ENCODE measurements at places on chromosomes 3 and 15. TPM values are rescaled to one million over a fixed set of nuclear protein-coding genes. Genes with fewer than 3 reads are reported as not detected.

GRCh38 chr15:76147906-76148570 lies 88.3 kb downstream of the TMEM266 start:
- H3K27me3 ChIP-seq, result peaks cover 30% of the 10 kb centered on the region
- H3K27ac ChIP-seq, result no peak overlapping the region
- H3K4me1 ChIP-seq, result peaks cover 16% of the 10 kb centered on the region
- no peak overlapping the region for H3K4me3 ChIP-seq

The IQGAP1 gene
- 186 TPM for total RNA-seq

The P3H2 gene
- not detected for total RNA-seq

The FOXL2 gene
- total RNA-seq, result not detected

DNA sequence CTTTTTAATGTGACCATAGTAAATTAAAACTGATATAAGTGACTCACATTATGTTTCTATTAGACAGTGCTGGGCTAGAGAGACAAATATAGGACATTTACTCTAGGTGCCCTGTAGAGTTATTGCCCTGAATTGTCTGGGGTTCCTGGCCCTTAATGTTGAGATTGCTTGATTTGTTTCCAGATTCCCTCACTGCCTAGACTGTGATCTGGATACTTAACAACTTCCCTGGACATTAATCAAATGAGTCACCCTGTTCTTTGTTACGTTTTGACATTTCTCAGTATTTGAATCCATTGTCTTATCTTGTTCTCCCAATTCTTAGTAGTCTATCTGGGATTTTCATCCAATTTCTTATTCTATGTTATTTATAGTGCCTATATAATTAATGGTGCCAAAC lies 65.8 kb downstream of the DTWD1 start:
- no peaks in the 10 kb centered on the region for H3K36me3 ChIP-seq
- no peaks in the 10 kb centered on the region for H3K27me3 ChIP-seq
- H3K27ac ChIP-seq, result no peak overlapping the region
- no peaks in the 10 kb centered on the region for H3K4me1 ChIP-seq

GRCh38 chr3:51044982-51045381 lies 340.1 kb upstream of the MANF start:
- H3K4me3 ChIP-seq, result no peak overlapping the region
- no peaks in the 10 kb centered on the region for H3K27me3 ChIP-seq
- H3K4me1 ChIP-seq, result peaks cover 14% of the 10 kb centered on the region
- no peaks in the 10 kb centered on the region for H3K36me3 ChIP-seq

DNA sequence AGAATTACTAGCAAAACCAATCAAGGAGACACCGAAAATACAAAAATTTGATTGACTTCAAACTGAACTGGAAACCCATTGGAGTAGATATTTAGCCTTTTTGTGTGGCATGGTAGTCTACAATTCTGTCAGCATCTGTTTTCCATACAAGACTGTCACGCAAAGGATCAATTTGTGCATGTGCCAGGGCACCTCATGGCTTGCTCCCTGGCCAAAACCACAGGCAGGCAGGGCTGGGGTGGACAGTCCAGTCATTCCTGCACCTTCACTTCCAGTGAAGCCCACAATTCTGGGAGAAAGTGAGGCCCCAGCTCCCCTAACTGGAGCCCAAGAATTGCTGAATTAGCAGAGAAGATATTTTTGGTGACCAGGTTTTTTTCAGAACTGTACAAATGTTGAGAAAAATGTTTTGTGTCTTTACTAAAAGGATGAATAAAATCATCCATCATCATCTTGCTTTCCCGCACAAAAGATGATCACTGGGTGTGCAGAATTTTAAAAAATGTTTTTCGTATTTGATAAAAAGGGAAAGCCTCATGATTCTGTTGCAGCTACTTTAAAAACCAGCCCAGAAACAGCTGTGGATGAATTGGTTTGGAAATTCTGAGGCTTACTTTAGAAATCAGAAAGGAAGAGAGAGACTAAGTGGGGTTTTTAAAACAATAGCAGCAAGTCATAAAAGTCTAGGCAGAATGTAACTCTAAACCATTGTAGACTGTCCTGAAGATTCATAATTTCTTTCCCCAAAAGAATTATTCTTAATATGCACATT lies 86.4 kb downstream of the PCCB start:
- H3K4me3 ChIP-seq, result no peak overlapping the region
- no peak for DNase-seq
- no peaks in the 10 kb centered on the region for H3K27me3 ChIP-seq
- H3K36me3 ChIP-seq, result peaks cover 45% of the 10 kb centered on the region
- no peak overlapping the region for H3K27ac ChIP-seq
- peaks cover 5% of the 10 kb centered on the region for H3K4me1 ChIP-seq

The RTP1 gene
- total RNA-seq, result not detected

GRCh38 chr3:132237652-132238032 lies 79.6 kb upstream of the ACP3 start:
- no peak overlapping the region for H3K27ac ChIP-seq
- no peaks in the 10 kb centered on the region for H3K4me1 ChIP-seq

The ERICH6 gene
- not detected for total RNA-seq

The GOLGA6C gene
- total RNA-seq, result not detected

DNA sequence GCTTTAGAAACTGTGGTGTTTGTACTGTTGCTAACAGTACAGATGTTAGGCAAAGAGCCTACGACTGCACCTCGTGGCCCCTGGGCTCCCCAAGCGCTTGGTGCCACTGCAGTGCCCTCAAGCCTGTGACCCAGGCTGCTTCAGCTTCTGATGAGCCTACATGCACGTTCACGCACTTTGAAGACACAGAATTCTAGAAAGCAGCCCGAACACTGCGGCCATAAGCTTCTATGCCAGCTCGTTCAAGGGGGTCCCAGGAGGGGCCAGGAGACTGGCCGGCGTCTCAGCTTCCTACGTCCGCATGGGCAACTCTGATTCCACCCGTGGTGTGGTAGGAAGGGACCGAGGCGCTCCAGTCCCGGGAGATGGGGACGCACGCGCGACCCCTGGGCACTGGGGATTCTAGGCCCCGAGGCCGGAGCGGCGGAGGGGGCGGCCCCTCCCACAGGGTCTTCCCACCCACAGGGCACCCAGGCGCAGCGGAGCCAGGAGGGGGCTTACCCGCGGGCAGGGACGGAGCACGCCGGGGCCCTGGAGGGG lies 653 bp downstream of the MYO5C start:
- peaks cover 6% of the 10 kb centered on the region for H3K4me1 ChIP-seq
- no peak overlapping the region for H3K4me3 ChIP-seq
- peaks cover 27% of the 10 kb centered on the region for H3K27me3 ChIP-seq
- H3K36me3 ChIP-seq, result no peaks in the 10 kb centered on the region

The NR2E3 gene
- not detected for total RNA-seq

- no peak overlapping the region for H3K4me3 ChIP-seq
- H3K27me3 ChIP-seq, result no peaks in the 10 kb centered on the region
- no peak overlapping the region for H3K27ac ChIP-seq
Measured at GRCh38 chr3:175121225-175121624, 262.1 kb downstream of the NAALADL2 start.

- no peak for DNase-seq
- H3K4me1 ChIP-seq, result no peaks in the 10 kb centered on the region
- no peaks in the 10 kb centered on the region for H3K27me3 ChIP-seq
- H3K27ac ChIP-seq, result no peak overlapping the region
Measured at GRCh38 chr3:69932087-69932486, 67.4 kb upstream of the SAMMSON start.

DNA sequence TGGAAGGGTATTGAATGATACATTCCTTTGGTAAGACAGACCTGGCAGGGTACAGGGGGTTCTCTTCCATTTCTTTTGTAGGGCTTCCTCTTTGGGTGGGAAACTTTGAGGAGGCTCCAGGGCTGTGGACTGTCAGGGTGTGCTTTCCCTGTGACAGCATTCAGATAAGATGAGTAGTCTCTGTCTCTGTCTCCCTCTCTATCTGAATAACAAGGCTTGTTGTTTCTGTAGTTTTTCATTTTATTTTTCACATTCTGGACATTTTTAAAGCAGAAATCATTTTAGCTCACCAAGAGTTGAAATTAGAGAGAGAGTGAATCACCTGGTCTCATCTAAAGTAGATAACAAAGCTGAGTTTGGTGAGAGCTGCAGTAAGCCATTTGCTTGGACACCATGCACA lies 100.8 kb upstream of the TPM1 start:
- H3K4me1 ChIP-seq, result peaks cover 13% of the 10 kb centered on the region
- no peak for DNase-seq
- H3K36me3 ChIP-seq, result no peaks in the 10 kb centered on the region
- peaks cover 10% of the 10 kb centered on the region for H3K27me3 ChIP-seq
- no peak overlapping the region for H3K4me3 ChIP-seq

GRCh38 chr3:120693439-120694171 lies 11.6 kb upstream of the HGD start:
- peaks cover 19% of the 10 kb centered on the region for H3K36me3 ChIP-seq
- peaks cover 4% of the 10 kb centered on the region for H3K4me1 ChIP-seq
- H3K27me3 ChIP-seq, result no peaks in the 10 kb centered on the region
- no peak overlapping the region for H3K27ac ChIP-seq
- no peak for DNase-seq

GRCh38 chr15:29712149-29712885 lies 110.0 kb downstream of the TJP1 start:
- no peaks in the 10 kb centered on the region for H3K36me3 ChIP-seq
- no peak overlapping the region for H3K27ac ChIP-seq
- DNase-seq, result no peak
- H3K4me3 ChIP-seq, result no peak overlapping the region
- H3K4me1 ChIP-seq, result no peaks in the 10 kb centered on the region

GRCh38 chr3:5498981-5499380 lies 311.5 kb downstream of the EDEM1 start:
- no peaks in the 10 kb centered on the region for H3K27me3 ChIP-seq
- no peaks in the 10 kb centered on the region for H3K4me1 ChIP-seq
- H3K36me3 ChIP-seq, result no peaks in the 10 kb centered on the region
- no peak overlapping the region for H3K4me3 ChIP-seq
- no peak for DNase-seq

DNA sequence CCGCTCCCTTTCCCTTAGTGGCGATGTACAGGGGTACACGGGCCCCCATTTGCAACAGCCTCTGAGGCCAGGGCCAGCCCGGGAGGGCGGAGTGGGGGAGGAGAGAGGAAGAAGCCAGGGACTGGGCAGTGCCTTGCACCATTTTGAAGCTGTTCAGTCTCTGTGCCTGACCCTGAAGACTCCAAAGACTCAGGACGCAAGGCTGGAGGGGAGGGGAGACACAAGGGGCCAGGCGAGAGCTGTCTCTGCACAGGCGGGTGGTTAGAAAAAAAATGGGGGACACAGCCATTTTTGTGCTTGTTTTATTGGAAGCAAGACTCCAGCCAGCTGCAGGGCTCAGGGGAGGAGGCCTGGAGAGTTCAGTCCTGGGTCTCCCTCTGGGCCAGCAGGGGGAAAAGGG lies 1.6 kb downstream of the RPP25 start:
- no peaks in the 10 kb centered on the region for H3K36me3 ChIP-seq
- DNase-seq, result no peak
- peaks cover 21% of the 10 kb centered on the region for H3K27me3 ChIP-seq
- peaks cover 39% of the 10 kb centered on the region for H3K4me1 ChIP-seq
- no peak overlapping the region for H3K27ac ChIP-seq
- peak overlapping the region; percentile 45 for H3K4me3 ChIP-seq

GRCh38 chr3:17166369-17166768 lies 281.6 kb downstream of the PLCL2 start:
- H3K36me3 ChIP-seq, result peaks cover 5% of the 10 kb centered on the region
- DNase-seq, result no peak
- H3K4me1 ChIP-seq, result no peaks in the 10 kb centered on the region

DNA sequence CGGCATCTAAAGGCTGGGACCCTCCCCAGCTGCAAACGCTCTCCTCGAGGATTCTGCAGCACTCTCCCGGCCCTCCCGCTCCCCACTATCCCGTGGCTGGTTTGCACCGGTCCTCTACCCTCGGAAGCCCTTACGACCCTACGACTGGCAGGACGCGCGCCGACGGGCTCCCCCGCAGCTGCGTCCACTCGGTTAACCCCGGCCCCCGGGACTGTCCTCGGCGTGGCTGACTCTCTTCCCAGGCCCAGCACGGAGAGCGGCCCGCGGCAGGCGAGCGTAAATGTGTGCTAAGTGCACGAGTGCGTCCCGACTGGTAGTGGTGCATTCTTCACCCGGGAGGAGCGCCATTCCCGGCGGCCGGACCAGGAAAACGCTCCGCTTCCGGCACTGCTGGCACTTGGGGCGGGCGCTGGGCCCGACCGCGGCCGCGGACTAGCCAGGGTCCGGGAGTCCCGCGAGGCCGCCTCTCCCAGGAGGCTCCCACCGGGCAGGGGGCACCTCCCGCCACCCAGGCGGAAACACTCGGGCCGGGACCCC lies 508 bp downstream of the GORASP1 start:
- H3K4me3 ChIP-seq, result peak overlapping the region; percentile 81
- H3K4me1 ChIP-seq, result peaks cover 45% of the 10 kb centered on the region
- H3K27ac ChIP-seq, result peak overlapping the region; percentile 69
- H3K27me3 ChIP-seq, result no peaks in the 10 kb centered on the region

The FAM3D gene
- not detected for total RNA-seq

- H3K4me3 ChIP-seq, result no peak overlapping the region
- peaks cover 28% of the 10 kb centered on the region for H3K36me3 ChIP-seq
- H3K27ac ChIP-seq, result no peak overlapping the region
- no peaks in the 10 kb centered on the region for H3K27me3 ChIP-seq
- H3K4me1 ChIP-seq, result peaks cover 40% of the 10 kb centered on the region
Measured at GRCh38 chr3:44988073-44988472, 12.0 kb downstream of the EXOSC7 start.

The HHATL gene
- total RNA-seq, result not detected

DNA sequence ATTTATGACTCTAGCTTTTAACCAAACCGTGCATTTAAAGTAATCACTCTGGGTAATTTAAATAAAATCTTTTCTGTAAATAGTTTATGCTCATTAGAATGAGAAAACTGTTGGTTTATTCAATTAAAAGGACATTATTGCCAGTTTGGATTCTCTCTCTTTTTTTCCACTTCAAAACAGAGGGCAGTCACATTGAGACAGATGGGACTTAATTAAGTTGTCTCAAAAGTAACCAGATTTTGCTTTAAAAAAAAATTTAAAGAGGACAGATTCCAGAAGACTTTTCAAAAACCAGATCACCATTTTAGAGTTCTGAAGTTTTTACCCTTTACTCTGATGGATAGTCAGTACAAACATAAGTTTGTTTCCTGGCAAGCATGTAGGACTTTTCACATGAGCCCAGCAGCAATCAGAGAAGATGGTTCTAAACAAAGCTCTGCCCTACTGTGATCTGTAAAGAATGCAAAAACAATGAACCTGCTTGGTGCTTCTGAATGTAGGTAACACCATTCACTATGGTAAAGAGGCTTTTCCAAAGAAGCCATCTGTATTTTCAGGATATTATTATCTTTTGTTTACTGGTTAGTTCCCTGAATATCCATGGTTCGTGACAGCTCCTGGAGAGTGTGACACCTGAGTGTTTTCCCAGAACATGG lies 136.2 kb downstream of the LRTM1 start:
- no peaks in the 10 kb centered on the region for H3K36me3 ChIP-seq
- no peak for DNase-seq
- H3K4me3 ChIP-seq, result no peak overlapping the region
- H3K27ac ChIP-seq, result no peak overlapping the region

The RHOV gene
- 0.29 TPM for total RNA-seq

All from activated CD4-positive, alpha-beta memory T cell treated with anti-CD3 and anti-CD28 coated beads for 36 hours (primary cell).